Stimulated activated CD4-positive, alpha-beta T cell treated with anti-CD3 and anti-CD28 coated beads, TNF-alpha, amount 100 ng/mL, for 24 hours (primary cell): ENCODE measurements at places on chromosomes 3 and 15.

GRCh38 chr15:70383856-70384255 lies 286.1 kb upstream of the TLE3 start:
- no peak for DNase-seq

- DNase-seq, result no peak
Measured at GRCh38 chr3:147130461-147130860, 275.9 kb downstream of the ZIC4 start.

- no peak for DNase-seq
Measured at GRCh38 chr15:45980366-45980765, 345.5 kb downstream of the SQOR start.

DNA sequence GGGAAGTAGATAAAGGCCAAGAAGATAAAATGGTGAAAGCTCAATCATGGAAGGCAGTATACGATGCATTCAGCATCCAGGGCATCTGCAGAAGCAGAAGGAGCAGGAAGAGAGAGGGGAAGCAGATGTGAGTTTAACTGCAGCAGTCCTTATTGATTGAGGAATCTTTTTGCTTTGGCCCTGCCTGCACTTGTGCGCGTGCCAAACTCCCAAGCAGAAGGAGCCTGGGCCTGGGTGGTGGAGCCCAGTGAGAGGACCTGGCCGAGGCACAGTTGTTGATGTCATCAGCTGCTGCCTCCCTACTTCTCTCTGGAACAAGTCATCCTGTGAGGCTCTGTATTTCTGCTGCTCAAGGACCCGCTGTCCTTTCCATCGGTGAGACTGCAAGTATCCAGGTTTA lies 65.5 kb upstream of the ROPN1 start:
- no peak for DNase-seq

DNA sequence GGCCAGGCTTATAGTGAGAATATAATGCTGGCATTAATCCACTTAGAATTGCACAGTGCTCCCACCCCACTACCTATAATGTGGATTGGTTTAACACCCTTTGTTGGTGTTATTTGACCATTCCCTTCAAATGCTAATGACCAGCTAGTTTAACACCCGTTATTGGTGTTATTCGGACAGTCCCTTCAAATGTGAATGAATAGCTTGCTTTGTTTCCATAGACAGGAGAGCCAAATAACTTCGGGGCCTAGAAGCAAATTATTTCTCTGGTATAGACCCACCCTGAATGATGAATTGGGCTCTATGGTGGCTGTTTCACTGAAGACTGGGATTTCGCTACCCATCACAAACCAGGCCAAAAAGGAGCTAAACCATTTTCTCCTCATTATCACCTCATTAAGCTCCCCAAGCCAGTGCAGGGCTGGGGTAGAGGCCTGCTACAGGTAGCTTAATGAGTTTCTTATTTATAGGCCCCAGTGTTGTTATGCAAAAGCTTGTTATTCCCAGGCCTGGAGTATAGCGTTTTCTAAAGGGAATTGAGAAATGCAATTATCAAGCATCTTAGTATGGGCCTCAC lies 494.1 kb upstream of the DPH6 start:
- no peak for DNase-seq

DNA sequence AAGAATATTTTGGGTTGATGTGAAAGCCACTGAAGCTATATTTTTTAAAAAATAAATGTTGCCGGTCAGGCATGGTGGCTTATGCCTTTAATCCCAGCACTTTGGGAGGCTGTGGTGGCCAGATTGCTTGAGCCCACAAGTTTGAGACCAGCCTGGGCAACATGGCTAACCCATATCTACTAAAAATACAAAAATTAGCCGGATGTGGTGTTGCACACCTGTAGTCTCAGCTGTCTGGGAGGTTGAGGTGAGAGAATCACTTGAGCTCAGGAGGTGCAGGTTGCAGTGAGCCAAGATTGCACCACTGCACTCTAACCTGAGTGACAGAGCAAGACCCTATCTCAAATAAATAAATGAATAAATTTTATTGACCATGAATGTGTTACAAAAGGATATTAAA lies 39.6 kb downstream of the GOLM2 start:
- no peak for DNase-seq

DNA sequence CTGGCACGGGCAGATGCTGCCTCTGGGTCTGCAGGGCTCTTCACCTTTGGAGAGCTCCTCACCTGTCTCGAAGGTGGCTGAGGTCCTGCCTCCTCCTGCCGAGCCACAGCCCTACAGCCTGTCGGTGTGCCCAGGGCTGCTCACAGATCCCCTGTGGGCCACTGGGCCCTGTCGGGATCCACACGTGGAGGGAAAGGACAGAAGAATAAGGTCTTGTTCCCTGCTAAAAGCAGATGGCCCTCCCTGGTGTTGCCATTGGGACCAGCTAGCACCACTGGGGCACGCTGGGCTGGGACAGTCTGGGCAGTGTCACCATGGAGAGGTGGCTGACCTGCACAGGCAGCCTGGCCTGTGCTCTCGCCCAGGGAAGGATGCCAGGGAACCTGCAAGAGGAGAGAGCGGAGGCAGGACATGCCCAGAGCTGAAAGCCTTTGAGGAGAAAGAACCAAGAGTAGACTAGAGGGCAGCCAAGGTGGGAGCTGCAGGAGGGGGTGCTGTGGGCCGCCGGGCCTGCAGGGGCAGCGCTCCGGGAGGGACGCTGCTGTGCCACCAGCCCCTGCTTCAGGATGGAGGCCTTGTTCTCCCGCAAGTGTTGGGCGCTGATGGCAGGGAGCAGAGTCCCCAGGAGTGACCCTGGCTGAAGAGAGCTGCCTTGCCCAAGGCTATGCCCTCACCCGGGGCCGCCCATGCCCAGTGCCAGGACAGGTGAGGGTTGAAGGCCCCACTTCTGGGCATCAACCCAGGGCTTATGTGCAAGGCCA lies 210.2 kb downstream of the XXYLT1 start:
- DNase-seq, result no peak

- no peak for DNase-seq
Measured at GRCh38 chr3:51813539-51813938, 34.5 kb upstream of the IQCF6 start.

DNA sequence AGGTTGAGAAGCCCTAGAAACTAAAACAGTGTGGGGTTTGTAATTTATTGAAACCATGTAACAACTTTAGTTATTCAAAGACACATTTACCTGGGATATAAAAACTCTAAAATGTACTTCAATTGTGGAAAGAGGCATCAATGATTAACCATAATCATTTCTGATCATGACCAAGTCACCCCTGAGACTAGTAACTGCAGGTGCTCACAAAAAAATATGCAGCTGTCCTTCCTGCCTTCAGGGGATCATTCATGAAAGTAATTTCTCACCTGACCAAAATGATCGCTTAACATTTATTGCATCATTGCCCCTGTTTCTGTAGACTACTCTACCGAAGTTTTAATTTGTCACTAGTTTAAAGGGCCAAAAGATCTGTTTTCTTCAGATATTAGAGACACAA lies 9.0 kb downstream of the ACP3 start:
- DNase-seq, result no peak

GRCh38 chr15:68503213-68503612 lies 71.2 kb upstream of the ITGA11 start:
- no peak for DNase-seq

GRCh38 chr3:198030726-198031125 lies 70.7 kb downstream of the LMLN start:
- DNase-seq, result no peak

DNA sequence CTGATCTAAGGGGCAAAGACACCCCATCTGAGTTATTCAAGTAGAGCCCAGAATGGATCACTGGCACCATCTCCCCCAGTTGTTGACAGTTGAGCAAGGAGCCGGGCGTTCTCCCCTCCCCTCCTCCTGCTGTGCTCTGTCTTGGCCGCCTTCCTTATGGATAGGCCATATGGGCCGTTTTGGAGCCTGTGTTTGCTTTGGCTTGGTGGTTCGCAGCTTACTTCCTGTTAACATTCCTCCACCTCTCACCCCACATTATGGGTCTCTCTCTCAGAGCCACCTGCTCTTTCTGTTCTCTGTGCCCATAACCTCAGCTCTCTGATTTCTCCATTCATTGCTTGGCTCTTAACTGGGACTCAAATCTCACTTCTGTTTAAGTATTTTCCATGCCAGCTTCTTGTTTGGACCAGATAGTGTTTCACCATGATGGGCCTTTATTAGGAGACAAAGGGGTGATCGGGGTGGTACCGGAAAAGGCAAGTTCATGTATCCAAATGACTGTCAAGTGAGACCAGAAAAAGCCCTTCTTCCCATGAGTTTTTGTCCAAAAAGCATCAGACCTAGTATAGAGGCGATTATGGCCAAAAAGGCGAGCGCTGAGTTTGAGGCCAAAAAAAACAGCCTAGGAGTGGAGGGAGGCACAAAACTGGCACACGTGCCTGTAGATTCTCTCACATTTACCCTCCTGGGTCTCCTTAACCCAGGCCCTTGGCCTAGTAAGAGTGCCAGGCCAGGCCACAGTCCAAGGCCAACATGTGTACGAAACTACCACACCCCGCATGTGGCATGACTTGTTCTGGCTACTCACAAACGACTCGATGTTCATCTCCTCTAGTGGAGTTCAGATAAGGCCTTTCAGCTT lies 62.6 kb downstream of the DUT start:
- no peak for DNase-seq

- DNase-seq, result no peak
Measured at GRCh38 chr15:29570948-29571791, 251.1 kb downstream of the TJP1 start.

- no peak for DNase-seq
Measured at GRCh38 chr3:177830411-177830849, 633.1 kb upstream of the TBL1XR1 start.

DNA sequence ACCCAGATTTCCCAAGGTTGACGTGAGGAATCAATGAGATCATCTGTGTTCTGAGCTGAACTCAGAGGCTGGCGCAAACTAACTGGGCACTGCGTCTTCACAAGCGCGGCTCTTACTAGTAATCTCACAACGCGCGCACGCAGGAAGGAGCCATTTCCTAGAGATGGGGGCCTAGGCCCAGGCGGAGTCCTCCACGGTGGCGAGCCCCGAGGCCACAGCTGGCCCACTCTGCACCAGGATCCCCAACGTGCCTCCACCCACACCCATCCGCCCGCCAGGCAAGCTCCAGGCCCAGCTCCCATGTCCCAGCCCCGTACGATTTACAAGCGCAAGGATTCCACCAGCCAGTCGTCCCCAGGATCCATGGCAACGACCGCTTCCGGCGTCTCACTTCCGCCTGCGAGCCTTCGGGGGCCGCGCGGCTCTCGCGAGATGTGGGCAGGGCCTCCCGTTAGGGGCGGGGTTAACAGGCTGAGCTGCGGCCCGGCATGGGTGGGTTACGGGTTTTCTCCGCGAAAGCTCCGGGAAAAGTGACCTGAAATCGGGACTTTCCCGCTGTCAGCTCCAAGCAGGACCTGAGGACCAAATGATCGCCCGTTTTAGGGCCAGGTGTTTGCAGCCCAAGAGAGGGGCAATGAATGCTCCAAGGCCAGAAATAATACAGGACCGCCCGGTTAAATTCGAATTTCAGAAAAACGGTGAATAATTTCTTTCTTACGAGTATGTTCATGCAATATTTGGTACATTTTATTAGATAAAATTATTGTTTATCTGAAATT lies at the start of gene WDR73:
Gene WDR73 (minus strand): TSS at position 374 of the 779 bp plus-strand sequence. CDS start 9 bp downstream, at position 365.
- DNase-seq, result peak; percentile 95

DNA sequence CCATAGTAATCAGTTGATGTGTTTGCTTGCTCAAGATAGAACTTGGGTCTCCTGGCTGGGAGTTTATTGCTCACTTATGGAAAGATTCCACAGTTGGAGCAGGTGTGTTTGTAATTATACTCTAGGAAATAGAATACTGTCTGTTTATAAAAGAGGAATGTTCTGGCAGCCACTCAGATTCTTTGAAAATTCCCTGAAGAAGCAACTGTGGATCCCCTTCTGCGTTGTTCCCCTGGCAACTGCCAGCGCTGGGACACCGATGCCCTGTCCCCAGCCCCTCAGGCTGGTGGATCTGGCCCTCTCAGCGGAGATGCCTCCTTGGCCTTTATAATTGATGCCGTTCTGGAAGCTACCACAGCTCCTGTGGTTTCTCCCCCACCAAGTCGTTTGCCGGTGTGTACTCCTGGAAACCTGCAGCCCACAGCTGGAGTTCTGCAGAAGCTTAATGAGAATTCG lies 225.9 kb downstream of the ITPR1 start:
- DNase-seq, result no peak

- DNase-seq, result no peak
Measured at GRCh38 chr3:97705764-97706163, 58.8 kb upstream of the ARL6 start.
